ENCODE measurements at places on chromosomes 5 and 9. TPM values are rescaled to one million over a fixed set of nuclear protein-coding genes. Genes with fewer than 3 reads are reported as not detected.

GRCh38 chr9:116924462-116925110 lies 237.5 kb downstream of the TRIM32 start:
- DNase-seq, result no peak

Gene ZDHHC21
- 16.7 TPM for total RNA-seq

Gene PCDHGC4
- total RNA-seq, result 1.6 TPM

GRCh38 chr9:11805969-11806368 lies 887.2 kb upstream of the TYRP1 start:
- no peak for DNase-seq

GRCh38 chr9:89495824-89496560 lies 1.9 kb downstream of the SEMA4D start:
- no peak for DNase-seq

Gene HSPB3
- 0.78 TPM for total RNA-seq

GRCh38 chr9:77649109-77649812 lies 1.1 kb upstream of the GNA14 start:
- DNase-seq, result no peak

DNA sequence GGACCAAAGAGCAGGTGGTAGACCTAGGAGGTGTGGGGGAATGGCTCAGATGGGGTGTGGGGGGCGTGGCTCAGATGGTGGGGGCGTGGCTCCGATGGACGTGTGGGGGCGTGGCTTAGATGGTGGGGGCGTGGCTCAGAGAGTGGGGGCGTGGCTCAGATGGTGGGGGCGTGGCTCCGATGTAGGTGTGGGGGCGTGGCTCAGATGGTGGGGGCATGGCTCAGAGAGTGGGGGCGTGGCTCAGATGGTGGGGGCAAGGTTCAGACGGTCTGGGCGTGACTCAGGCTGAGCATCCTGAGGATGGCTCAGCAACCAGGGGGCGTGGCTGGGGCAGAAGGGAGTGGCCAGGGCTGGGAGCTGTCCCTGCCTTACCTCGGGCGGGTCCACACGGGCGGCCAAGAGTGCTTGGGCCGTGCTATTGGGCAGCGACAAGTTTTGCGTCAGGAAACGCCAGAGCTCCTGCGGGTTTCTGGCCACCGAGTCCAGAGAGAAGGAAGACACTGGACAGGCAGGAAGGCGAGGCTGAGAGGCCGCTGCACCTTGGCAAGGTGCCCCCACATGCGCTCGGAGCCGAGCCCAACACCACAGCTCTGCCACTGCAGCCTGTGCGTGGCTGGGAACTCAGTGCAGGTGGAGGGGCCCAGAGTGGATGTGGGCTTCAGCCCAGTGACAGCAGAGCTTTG lies 5.9 kb downstream of the ABCA2 start:
- DNase-seq, result peak; percentile 98

- peak; percentile 63 for DNase-seq
Measured at GRCh38 chr9:121735065-121735792, 83.8 kb downstream of the DAB2IP start.

DNA sequence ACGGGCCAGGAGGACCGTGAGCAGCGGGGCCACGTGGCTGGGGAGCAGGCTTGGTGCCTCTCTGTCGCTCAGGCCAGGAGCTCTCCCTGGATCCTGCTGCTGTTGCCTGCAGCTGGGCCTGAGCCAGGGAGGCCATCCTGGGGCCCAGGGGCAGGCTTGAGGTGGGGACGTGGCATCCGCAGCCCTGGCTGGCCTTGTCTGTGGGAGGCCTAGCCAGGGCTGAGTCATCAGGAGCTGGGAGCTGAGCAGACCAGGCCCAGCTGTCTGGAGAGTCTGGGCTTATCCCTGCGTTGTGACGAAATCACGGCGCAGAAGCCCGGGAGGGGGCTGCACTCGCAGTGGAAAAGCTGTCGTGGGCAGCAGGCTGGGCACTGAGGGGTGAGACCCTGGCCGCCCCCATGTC lies 138.8 kb upstream of the COL5A1 start:
- DNase-seq, result peak; percentile 54

Gene TCOF1
- 17.3 TPM for total RNA-seq

DNA sequence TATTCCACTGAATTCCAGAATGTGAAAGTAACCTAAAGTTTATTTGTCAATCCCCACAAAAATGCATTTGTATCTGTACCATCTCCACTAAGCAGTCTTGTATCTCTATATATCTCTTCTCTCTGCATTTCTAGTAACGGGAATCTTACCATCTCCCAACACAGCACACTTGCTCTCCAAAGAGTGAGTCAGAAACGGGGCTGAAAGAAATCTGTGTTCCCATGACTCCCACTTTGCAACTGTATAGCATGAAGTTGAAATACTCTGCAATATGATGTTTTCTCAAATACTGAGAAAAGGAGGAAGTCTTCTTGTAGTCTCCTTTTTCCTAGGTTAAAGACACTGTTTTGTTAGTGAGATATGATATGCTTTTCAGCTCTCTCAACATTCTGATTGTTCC lies 848.8 kb upstream of the ACO1 start:
- no peak for DNase-seq

Gene FAM219A
- 20.8 TPM for total RNA-seq

- peak; percentile 19 for DNase-seq
Measured at GRCh38 chr5:138974227-138975063, 99.3 kb upstream of the LRRTM2 start.

DNA sequence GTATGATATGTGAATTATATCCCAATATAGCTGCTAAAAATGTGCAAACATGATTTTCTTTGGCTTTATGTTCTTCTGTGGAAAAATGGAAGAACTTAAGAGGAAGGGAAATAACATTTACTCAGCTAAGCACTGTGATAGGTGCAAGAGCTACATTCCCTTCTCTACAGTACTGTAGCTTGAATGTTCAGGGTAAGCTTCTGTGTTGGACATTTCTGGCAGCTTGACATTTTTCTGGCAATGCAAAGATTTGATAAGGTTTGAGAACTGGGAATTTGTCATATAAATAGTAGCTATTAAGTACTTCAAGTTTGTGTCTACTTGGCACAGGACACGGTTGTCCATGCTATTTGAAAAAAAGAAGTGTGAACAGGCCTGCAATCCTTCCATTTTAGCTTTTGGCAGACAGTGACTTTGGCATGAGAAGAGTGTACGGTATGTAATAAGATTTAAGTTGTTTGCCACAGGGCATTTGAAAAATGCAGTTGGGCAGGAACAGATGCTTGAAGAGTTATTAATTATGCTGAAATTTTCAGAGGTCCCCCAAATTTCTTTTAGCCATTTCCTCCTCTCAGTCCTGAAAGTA lies 77.6 kb downstream of the KIF4B start:
- DNase-seq, result no peak

DNA sequence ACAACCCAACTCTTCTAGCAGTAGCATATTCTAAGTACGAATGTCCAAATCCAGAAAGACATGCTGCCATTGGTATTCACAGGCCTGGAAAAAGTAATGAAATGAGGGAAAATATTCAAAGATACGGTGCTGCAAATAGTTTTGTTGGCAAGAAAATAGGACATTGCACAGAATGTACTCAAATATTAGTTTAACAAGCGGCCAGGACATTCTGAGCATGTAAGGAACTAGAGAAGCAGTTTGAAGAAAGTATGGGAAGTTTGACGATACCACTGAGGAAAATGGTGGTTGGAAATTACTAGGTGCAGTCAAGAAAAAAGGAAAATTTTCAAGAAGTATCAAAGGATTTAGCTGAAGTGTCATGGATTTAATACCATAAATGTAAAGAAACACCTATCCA lies 468.0 kb upstream of the GRIN3A start:
- DNase-seq, result no peak

DNA sequence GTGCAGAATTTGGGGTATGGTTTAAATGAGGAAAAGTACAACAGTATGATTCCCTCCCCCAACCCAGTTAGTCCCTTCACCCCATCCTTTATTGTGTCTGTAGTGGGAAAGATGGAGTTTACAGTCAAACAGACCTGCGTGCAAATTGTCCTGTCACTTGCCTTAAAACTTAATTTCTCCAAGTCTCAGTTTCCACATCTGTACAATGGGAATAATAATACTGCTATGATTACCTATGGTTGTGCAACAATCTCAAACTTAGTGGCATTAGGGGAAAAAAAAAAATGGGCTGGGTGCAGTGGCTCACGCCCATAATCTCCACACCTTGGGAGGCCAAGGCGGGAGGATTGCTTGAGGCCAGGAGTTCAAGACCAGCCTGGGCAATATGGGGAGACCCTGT lies 35.8 kb upstream of the CTNNA1 start:
- DNase-seq, result no peak

- DNase-seq, result no peak
Measured at GRCh38 chr5:69265931-69266330, 31.2 kb downstream of the CDK7 start.

- no peak for DNase-seq
Measured at GRCh38 chr5:108174286-108174685, 207.6 kb downstream of the FBXL17 start.

Gene PDLIM4
- 59.0 TPM for total RNA-seq

Gene PDE6A
- 3.4 TPM for total RNA-seq

Gene PRRX2
- total RNA-seq, result 0.38 TPM

GRCh38 chr9:7500521-7500920 lies 299.1 kb downstream of the DMAC1 start:
- DNase-seq, result no peak

- no peak for DNase-seq
Measured at GRCh38 chr9:2173861-2174260, 158.7 kb downstream of the SMARCA2 start.

- no peak for DNase-seq
Measured at GRCh38 chr5:76165711-76166374, 82.7 kb downstream of the SV2C start.

GRCh38 chr5:126871441-126871840 lies 94.5 kb downstream of the LMNB1 start:
- DNase-seq, result no peak

Gene IER5L
- total RNA-seq, result 5.8 TPM

Gene BTNL8
- total RNA-seq, result 63.5 TPM

- DNase-seq, result no peak
Measured at GRCh38 chr5:54644226-54644625, 126.7 kb downstream of the SNX18 start.

DNA sequence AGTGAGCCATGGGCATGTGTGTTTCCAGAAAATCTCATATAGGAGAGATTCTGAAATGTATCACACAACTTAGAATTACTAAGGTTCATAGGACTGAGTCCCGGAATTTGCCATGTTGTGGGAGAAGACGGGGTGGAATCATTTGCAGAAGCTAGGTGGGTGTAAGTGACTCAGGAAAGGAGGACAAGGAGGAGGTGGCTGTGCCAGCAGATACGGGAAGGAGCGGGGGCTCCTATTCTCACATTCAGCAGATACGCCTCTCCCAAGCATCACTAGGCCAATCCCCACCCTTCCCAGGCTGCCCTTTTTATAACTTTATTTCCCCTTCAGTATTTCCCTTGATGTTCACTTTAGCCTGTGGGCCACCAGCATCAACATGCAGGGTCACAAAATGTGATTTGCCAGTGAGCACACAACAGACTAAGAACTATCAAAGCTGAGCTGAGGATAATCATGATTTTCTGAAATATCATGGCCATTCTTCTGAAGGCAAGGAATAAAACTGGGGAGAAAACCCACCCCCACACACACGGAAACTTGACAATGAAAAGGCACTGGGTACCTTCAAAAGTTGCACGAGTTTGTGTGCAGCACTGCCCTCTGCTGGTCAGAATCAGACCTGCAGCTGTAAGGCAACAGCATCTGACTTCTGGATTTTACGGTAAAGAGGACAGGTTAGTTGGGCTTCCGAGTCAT lies 133.2 kb downstream of the MTX3 start:
- DNase-seq, result peak; percentile 87

DNA sequence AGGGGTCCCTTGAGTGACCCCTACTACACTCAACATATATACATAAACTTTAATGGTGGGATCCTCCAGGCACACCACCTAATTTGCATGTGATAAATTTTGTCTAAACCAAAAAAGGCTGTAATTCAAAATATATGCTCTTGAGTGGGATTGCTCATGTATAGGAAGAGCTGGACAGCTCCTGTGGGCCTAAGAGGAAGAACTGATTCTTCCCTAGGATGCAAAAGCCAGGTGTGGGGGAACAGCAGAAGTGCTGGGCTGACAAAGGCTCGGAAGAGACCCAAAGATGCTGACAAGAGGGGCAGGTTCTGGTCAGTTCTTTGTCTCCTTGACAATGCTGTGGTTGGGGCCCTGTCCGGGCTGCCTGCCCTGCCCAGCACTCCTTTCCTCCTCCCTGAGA lies 43.9 kb downstream of the PCDH1 start:
- DNase-seq, result no peak
